ENCODE measurements at places on chromosomes 5 and 9.

GRCh38 chr9:137984005-137984404, 106.4 kb downstream of the CACNA1B start:
- DNase-seq, result no peak

DNA sequence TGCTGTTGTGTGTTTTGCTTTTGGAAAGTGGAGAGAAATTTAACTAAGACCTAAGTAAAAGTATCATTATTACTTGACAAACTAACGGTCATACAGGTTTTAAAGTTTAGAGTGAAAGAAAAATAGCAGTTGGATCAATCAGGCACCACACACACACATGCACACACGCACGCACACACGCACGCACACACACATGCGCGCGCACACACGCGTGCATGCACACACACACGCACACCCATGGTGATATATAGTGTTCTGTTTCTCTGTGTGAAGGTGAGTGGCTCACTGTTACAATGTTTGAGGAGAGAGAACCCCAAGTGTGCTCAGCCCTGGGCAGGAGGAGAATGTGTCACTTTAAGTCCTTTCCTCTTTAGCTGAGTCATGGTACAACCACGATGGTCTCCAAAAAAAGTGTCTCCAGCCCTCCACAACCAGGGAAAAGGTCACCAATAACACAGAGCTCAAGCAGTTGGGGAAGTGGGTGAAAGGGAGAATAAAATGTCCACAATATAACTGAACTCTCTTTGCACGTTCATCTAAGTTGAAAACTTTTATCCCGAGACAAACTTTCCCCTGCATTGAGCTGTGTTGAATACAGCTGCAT, 3.2 kb downstream of the ZNF366 start:
- DNase-seq, result no peak

- DNase-seq, result no peak
Measured at GRCh38 chr5:7980881-7981280, 111.9 kb downstream of the MTRR start.

DNA sequence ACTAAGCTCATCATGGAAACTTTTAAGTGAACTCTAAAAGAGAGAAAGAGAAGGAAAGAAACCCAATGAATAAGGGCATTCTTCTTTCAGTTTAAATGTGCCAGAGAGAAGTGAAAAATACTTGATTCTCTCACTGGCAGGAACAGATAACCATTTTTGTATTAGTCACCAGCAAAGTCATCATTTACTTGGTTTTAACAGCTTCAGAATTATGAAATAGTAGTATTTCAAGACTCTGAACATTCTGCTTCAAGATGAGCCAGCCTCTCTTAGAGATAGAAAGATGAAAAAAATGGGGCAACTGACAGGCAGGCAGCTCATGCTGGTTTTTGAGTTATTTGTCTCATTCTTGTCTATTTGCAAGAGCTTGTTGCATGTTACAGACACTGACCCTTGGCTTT, 103.5 kb downstream of the GCNT1 start:
- no peak for DNase-seq

DNA sequence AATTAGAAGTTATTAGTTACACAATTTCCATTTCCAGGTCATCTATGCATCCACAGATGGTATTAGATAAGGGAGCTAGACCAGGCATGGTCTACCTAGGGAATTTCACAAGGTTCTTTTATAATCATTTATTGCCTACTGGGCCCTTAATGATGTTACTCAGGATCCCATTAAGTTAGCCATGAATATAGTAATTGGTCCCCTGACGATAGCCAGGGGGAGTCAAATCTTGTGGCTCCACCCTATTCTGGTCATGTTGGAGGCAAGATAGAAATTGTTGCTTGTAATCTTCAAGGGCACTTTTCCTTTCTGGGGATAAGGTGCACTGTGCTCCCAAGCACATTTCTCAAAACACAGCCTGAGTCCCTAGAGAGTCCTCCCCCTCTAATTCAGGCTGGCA, 14.1 kb upstream of the ELL2 start:
- DNase-seq, result no peak

DNA sequence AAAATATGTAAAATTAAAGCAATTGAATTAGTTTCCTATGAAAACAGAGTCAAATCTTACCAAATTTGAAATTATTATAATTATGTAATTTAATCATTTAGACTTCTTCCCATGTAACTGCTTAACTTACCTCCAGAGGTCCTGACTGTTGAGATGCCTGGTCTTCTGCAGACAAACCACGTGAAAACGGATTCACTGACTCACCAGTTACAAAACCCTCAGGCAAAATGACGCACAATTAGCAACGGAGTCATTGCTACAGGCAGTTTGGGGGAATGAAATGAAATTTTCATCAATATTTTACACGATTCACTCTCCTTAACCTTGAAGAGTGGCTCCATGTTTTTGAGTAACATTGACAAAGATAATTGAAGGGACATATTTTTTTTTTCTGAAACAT, 460.8 kb downstream of the MTRR start:
- DNase-seq, result no peak

GRCh38 chr5:109935833-109936490, 246.2 kb downstream of the MAN2A1 start:
- no peak for DNase-seq

GRCh38 chr5:132776131-132776937, 705 bp downstream of the SEPTIN8 start:
- peak; percentile 62 for DNase-seq

DNA sequence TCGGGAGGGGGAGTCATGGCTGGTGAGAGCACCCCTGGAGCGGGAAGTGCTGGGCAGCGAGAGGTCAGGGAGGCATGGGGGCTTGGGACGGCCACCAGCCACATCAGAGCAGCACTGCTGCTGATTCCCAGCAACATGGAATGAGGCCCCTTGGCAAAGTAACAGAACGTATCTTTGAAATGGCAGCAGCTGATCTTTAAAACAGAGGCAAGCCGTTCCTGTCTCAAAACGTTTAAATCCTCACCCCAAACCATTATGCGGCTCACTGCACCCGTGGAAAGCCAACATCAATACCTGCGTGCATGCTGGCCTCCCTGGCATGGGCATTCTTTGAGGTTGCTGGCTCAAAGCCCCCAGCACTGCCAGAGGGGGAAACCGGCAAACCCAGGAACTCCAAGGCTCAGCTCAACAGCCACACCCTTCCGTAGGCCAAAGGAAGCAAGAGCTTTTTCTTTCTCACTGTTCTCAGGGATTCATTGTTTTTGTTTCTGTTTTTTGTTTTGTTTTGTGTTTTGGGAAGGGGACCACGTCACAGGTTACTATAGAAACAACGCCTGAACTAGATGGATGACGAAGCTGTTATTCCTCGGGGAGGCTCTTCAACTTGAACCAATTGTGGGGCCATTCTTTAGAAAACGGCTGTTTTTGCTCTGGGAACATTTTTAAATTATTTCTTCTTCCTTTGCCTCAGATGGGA, 28.1 kb upstream of the OBP2B start:
- peak; percentile 53 for DNase-seq

DNA sequence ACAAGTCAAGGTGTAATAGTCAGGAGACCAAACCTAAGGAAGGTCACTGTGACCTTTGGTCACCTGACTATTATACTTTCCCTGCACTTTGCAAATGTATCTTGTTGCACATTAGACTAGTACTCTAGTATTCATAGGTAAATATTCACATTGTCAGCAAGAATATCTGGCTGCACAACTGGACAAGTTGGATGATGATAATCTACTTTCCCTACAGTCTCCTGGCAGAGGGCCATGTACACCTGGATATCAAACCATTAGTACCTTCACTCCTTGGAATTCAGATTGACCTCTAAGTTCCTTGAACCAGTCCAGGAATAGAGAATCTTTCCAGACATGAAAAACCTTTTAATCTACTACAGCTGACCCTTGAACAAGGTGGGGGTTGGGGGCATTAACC, 344.8 kb downstream of the DEPDC1B start:
- no peak for DNase-seq

- peak; percentile 41 for DNase-seq
Measured at GRCh38 chr9:2634153-2634552, 12.6 kb downstream of the VLDLR start.

GRCh38 chr5:180523629-180524466, 29.7 kb downstream of the CNOT6 start:
- peak; percentile 36 for DNase-seq

GRCh38 chr5:151254556-151254955, 1.6 kb downstream of the GM2A start:
- no peak for DNase-seq

DNA sequence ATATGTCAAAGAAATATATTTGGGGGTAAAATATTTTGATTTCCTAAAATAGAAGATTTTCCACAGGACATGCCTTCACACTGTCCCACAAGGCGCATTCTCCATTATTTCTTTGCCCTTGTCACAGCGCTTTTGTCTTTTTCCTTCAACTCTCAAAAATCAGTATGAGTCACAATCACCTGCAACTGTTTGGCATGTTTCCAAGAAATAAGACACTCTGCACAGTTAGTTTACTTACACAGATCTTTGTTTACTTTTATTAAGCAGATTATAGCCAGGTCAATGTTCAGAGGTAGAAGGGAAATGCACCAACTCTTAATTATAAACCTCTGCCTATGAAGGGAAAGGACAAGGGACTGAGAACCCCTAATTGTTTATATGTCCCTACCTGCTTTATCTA, 9.5 kb downstream of the CEMIP2 start:
- DNase-seq, result no peak

GRCh38 chr5:56517011-56517416, 283.9 kb upstream of the ANKRD55 start:
- no peak for DNase-seq

DNA sequence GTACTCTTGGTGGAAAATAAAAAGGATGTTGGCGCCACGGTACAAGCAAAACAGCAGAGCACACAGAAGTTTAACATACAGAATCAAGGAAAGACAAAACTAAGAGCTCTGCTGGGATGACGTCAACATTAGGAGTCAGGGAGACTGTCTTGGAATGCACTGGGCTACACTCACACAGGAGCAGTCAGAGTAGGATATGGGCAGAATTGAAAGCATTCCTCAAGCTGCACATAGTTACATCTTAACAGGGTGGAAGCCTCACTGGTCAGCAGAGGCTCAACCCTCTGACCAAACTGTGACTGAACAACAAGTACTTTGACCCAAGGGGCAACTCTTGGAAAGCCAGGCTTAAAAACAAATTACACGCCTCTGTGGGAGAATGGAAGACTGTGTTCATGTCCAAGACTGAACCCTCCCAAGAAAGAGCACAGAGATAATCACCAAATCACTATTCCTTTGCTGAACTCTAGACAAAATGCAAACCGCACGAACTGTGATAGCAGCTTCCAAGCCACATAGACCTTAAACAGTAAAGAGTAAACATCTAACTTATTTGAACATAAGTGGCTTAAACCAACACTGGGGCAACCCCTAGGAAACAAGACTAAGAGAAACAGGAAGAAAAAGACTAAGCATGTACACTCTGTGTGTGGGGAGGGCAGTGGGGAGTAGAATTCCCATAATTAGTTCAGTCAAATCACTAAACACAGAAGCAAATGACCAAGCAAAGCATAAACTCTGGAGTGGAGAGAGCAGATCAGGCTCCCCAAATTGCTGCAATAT, 772.7 kb downstream of the PRELID2 start:
- no peak for DNase-seq

DNA sequence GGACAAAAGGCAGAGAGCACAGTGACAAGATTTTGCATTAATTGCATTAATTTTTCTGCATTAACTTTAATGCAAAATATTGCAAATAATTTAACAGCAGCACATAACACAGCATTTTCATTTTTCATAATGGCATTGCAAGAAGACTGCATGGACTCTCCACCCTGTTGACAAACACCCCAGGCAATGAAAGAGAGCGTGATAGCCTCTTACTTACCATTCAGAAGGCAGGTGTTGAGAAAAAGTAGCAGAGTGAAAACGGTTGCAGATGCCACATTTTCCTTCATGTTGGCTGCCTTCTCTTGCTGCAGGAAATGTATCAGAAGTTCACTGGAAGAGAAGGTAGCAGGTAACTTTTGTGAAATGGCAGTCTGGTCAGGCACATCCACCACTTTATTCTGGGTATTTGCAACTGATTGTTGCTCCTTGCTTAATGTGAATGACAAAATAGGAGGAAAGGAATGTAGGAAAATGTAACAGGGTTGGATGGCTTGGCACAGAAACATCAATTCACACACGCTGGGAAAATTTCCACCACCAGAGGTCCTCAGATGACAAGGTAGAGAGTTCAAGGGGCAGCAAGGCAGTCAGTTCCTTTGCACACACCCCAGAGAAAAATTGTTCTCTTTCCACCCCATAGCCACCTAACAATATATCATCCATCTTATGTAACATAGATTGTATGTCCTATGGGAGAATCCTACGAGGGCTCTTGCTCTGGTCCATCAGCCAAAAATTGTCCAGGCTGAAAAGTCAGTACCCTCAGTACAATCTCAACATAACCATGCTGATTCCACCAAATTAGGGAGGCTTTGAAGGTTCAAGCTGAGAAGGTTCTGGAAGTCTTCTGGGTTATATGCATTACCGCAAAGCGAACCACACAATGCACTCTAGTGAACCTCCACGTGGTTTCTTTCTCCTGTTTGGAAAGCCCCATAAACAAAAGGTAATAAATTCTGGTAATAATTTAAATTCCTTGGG, 41.9 kb upstream of the AGXT2 start:
- DNase-seq, result peak; percentile 63

- DNase-seq, result peak; percentile 7
Measured at GRCh38 chr5:606526-607399, 5.4 kb upstream of the CEP72 start.

- no peak for DNase-seq
Measured at GRCh38 chr9:93477397-93477796, 24.0 kb upstream of the FAM120AOS start.

GRCh38 chr5:81779125-81779915, 28.4 kb upstream of the SSBP2 start:
- peak; percentile 59 for DNase-seq

GRCh38 chr9:133207540-133208170, 1.4 kb downstream of the OBP2B start:
- no peak for DNase-seq

- peak; percentile 54 for DNase-seq
Measured at GRCh38 chr5:172641359-172642050, 442 bp downstream of the NEURL1B start.

DNA sequence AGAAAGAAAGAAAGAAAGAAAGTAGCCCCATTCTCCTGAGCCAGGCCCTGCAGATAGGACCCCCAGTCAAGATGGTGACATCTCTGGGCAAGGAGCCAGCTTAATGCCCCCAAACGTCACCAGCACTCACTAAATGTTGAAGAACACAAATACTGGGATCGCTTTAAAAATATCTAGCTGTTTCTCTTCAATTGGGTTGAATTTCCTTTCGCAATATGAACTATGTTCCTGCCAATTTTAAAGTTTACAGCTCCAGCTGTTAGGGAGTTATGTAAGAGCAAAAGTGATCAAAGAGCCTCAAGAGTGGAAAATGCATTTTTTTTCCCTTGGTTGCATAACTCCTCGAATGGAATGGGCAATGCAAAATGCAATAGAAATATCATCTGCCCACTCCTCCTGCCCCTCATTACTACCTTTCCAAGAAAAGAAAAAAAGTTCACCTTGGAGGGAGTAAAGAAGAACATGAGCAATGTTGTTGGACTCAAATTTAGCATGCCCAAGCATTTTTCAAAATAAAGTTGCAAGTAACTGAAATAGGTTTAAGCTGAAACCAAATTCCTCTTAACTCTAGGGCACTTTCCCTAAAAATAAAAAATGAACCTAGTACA, 244.2 kb upstream of the PIK3R1 start:
- no peak for DNase-seq

GRCh38 chr5:51664491-51665250, 281.4 kb downstream of the ISL1 start:
- no peak for DNase-seq

GRCh38 chr9:113614843-113615648, 151.5 kb downstream of the RGS3 start:
- DNase-seq, result peak; percentile 93

- no peak for DNase-seq
Measured at GRCh38 chr9:12854221-12854620, 79.4 kb downstream of the LURAP1L start.
